Activated T-cell treated with anti-CD3 and anti-CD28 coated beads, Interleukin-2, amount 50 U/mL, for 72 hours (primary cell): ENCODE measurements at places on chromosomes 3 and 15. TPM values are rescaled to one million over a fixed set of nuclear protein-coding genes. Genes with fewer than 3 reads are reported as not detected.

DNA sequence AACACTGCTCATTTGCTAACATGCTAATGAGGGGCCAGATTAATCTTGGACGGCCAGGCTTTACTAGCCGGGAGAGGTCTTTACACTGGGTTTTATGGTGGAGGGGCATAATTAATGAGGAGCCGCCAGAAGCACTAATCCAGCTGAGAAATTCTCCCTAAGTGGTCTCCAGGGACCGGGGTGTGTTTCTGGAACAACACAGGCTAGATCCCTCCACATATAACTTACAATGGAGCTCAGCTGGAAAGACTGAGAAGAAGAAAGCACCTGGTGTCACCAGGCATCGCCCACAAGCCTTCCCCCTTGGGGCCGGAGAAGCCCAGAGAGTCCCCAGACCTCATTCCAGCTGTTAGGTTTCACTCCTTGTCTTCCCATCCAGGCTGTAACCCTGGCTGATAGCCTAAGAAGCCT lies 127.5 kb downstream of the MEGF11 start:
- no peak for DNase-seq

DNA sequence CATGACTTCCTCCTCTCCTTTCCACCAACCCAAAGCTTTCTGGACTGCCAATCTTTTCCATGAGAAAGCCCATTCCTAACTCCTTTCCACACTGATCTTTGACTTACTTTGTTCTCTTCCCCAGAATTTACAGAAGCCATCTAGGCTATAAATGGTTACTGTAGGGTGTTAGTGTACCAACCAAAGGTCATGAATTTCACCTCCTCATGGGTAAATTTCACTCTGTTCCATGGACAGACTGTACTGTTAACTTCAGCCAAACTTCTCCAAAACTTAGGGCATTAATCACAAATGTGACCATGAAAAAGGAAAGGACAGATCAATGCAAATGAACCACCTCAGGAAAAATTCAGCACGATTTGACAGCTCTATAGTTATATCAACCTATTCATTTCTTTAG lies 54.9 kb downstream of the ATOSA start:
- no peak for DNase-seq

GRCh38 chr3:156353563-156353962 lies 201.4 kb downstream of the SSR3 start:
- DNase-seq = no peak

DNA sequence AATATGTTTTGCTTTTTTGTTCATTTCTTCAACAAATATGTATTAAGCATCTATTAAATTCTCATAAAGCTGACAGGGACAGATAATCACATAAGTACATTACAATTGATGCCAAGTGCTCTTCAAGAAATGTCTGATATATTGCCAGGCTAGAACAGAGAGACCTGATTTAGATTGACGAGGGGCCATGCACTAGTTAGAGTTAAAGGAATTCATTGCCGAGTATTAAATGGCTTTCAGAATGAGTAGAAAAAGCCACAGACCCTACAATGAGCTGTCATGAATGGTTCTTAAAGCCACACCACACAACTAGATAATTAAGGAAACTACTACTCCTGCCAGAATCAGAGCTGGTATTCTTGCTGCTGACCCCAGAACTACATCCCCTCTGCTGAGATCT lies 250.2 kb upstream of the MME start:
- no peak for DNase-seq

GRCh38 chr3:196749125-196749524 lies 9.5 kb downstream of the PAK2 start:
- no peak for DNase-seq

DNA sequence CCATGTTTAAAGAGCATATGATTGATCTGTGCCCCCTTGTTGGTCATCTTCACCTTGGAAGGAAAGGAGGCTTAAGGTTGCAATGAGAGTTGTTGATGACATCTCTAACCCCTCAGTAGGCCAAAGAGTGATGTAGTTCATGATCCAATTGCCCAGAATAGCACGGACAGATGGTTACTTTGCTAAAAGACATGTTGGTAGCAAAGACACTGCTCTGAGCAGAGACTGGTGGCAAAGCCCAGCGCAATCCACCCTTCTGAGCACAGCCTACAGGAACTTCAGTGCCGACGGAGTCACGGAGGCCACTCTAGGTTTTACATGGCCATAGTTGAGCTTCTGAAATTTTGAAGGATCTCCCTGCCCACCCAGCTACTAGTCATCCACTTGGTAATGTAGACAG lies 21.8 kb downstream of the FBXO45 start:
- DNase-seq = no peak

The MYLK gene
- total RNA-seq = not detected
